Metanephros (tissue), 2 donors: ENCODE measurements at places on chromosomes 7 and 10. TPM values are rescaled to one million over a fixed set of nuclear protein-coding genes. Genes with fewer than 3 reads are reported as not detected.

SPDYE2B gene
- not detected for total RNA-seq

EVX1 gene
- total RNA-seq = not detected

KDM7A gene
- total RNA-seq = 13.7 TPM

CDHR1 gene
- 0.23 TPM for total RNA-seq

TM9SF3 gene
- 86.9 TPM for total RNA-seq

TRRAP gene
- 61.1 TPM for total RNA-seq

TRIM73 gene
- total RNA-seq = 6.3 TPM

PTN gene
- total RNA-seq = 73.8 TPM

RBM28 gene
- total RNA-seq = 16.2 TPM

TAC1 gene
- 1.1 TPM for total RNA-seq

SUN3 gene
- total RNA-seq = not detected

LUC7L2 gene
- total RNA-seq = 60.2 TPM

SPDYE16 gene
- total RNA-seq = 0.53 TPM

TLL2 gene
- total RNA-seq = 0.53 TPM

SPACDR gene
- 0.58 TPM for total RNA-seq

CHN2 gene
- 13.4 TPM for total RNA-seq

TSPAN13 gene
- total RNA-seq = 16.8 TPM

CADPS2 gene
- 54.0 TPM for total RNA-seq

GIMAP5 gene
- 17.0 TPM for total RNA-seq

MTG1 gene
- total RNA-seq = 46.5 TPM

ASZ1 gene
- not detected for total RNA-seq

CREB5 gene
- total RNA-seq = 22.1 TPM

AMZ1 gene
- total RNA-seq = 0.23 TPM
